ENCODE measurements at places on chromosomes 2 and 18.

DNA sequence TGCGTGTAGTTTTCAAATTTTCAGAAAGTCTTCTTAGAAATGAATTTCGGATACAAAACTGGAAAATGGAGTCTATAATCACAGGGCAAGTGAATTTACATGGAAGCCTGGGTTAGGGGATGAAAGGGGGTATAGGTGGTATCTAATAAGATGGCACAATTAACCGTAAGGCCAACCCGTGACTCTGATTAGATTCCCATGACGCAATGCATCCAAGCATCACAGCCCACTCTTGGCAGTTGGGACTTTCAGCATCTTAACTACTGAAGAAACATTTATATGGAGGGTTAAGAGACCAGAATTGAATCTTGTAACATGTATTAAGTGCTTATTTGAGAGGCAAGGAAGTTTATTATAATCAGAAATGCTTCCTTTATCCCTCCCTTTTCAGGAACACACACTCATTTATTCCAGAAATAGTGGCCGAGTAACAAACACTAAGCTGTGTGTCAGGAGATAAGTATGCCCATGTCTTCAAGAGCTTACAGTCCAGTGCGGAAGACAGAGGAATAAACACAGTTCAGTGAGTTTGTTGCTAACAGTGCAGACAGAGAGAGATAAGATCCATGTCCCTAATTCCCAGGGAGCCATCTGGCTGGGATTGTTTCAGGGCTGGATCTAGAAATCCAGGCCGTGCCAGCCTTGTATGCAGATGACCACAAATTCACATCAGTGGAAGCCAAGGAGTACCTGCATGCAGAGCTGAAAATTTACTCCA, 151.2 kb downstream of the ANTXR1 start:
- DNase-seq = no peak

GRCh38 chr2:174438146-174438886, 42.8 kb downstream of the SCRN3 start:
- DNase-seq = no peak

GRCh38 chr18:55488473-55488872, 99.5 kb downstream of the TCF4 start:
- DNase-seq = no peak

GRCh38 chr2:164816046-164816445, 25.6 kb downstream of the COBLL1 start:
- no peak for DNase-seq
